NCI-H1436 treated with DMSO at 0.1 percent for 48 hours (cell line): ENCODE measurements at places on chromosomes 16 and 17.

GRCh38 chr17:4742629-4743028 lies 2.9 kb upstream of the CXCL16 start:
- DNase-seq, result no peak

DNA sequence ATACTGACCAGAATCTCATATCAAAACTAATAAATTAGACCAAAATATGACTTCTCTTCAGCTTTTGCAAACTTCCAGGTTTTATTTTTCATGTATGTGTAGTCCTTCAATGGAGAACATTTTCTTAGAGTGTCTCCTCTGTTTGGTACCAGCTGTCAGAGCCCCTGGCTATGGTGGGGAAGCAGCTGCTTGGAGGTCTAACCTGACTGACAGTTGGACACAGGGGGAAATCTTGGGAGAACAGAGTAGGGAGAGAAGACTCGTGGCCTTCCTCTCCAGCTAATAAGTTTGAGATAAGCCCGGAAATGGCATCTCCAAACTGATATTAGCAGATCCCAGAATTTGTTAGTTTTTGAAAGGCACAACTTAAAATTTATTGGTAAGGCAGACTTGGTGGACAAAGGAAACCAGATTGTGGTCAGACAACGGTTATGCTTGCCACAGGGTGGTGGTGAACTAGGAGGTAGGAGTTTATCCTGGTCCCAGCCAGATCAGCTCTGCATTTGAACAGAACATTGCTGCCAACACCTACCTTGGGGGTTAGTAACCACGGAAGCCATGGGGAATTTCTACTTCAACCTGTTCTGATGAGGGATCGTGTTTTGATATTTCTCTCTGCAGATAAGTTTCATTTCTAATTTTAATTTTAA lies 39.2 kb upstream of the IRX3 start:
- DNase-seq, result no peak

- DNase-seq, result no peak
Measured at GRCh38 chr17:58706351-58707140, 14.1 kb downstream of the RAD51C start.

DNA sequence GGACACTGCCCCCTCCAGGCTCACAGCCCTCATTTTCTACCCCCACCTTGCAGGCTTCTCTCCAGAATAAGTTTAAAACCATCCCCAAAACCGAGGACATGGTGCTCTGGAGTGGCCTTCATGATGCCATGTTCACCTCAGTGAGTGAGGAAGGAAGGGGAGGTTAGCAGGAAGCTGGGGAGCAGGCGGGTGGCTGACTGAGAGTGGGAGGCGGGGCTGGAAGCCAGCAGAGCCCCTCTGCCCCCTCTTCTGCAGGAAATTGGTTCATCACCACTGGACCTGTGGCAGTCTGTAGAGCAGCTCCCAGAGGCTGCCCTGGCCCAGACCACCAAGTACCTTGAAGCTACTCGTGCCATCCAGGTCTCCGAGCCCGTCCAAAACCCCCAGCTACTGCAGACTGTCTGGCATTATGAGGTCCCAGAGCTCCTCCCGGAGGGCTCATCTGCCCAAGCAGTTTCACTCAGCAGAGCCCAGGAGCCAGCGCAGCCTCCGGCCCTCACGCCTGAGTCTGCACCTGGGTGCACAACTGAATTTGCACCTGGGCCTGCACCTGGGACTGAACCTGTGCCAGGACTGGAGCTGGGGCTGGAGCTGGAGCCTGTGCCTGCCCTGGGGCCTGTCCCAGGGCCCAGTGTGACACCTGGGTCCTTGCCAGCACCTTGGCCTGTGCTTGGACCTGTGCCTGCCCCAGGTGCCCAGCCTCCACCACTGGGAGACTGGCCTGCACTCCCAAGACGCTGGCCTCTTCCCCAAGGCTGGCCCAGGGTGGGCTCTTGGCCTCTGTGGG lies 19.0 kb downstream of the C16orf96 start:
- DNase-seq, result no peak

- no peak for DNase-seq
Measured at GRCh38 chr17:4960279-4960922, 7.2 kb downstream of the SPAG7 start.

- no peak for DNase-seq
Measured at GRCh38 chr16:15950161-15950854, 892 bp downstream of the ABCC1 start.

DNA sequence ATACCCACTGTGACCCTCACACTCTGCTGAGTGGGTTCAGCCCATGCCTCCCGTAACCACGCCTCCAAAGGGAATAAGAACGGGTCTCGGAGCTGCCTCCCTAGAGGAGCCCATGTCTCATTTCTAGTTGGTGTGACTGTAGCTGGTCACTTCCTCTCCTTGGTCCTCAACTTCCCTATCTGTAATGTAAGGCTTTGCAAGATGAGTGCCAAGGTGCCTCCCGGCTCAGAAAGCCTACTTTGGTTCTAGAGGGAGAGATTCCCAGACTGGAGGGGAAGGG lies 20.8 kb downstream of the C16orf74 start:
- DNase-seq, result no peak

DNA sequence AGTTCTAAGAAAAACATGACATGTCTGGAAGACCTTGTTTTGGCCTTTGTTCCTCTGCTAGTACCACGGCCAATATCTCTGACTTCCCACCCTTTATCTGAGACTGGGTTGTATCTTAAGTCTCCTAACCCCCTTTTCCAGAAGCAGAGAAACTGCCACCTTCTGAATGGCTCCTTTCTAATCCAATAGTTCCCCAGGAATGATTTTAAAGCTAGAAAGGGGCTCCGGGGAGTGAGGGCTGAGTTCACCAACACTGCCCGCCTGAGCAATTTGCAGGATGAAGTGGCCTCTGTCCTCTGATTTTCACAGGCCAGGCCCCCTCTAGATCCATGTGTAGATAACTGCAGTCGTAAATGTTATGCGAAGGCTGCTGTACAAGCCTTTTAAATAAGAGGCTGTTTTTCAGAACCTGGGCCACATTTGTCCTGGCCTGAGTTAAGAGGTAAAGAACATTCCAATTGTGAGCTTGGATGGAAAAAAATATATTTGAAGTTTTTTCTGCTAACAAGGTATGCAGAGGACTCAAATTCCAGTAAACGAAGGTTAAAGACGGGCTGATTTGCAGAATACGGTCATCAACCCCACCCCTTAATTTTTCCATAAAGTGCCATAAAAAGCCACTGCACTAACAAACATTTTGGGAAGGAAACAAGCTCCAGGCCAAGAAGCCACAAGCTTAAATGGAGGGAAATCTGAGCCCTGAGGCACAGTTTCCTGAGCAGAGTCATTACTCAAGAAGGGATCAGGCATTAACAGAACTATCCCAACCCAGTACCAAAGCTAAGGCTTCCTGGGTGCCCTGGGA lies 117.0 kb upstream of the MAF start:
- no peak for DNase-seq

DNA sequence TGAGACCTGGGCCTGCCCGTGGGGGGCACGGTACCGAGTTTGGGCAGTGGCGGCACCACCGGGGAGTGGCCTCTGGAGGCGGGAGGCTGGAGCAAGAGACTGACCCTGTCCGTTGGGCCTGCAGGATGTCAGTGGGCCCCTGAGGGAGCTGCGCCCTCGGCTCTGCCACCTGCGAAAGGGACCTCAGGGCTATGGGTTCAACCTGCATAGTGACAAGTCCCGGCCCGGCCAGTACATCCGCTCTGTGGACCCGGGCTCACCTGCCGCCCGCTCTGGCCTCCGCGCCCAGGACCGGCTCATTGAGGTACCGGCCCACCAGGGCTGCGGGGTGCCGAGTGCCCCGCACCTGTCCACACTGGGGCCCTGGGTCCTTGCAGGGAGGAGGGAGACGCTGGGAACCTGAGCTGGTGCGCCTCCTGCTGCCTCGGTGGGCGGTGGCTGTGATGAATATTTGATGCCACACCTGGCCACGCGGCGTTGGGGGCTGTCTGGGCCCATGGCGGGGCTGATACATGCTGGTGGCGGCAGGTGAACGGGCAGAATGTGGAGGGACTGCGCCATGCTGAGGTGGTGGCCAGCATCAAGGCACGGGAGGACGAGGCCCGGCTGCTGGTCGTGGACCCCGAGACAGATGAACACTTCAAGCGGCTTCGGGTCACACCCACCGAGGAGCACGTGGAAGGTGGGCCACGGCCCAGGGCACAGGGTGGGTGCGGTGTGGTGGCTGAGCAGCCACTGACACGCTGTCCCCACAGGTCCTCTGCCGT lies 9.7 kb downstream of the NHERF2 start:
- no peak for DNase-seq

GRCh38 chr17:3727041-3727440 lies 3.3 kb downstream of the HASPIN start:
- no peak for DNase-seq

- DNase-seq, result no peak
Measured at GRCh38 chr16:85794696-85795095, 4.6 kb downstream of the EMC8 start.

- DNase-seq, result no peak
Measured at GRCh38 chr16:11016993-11017392, 72.6 kb downstream of the CLEC16A start.

GRCh38 chr16:23847948-23848347 lies 12.2 kb downstream of the PRKCB start:
- no peak for DNase-seq

DNA sequence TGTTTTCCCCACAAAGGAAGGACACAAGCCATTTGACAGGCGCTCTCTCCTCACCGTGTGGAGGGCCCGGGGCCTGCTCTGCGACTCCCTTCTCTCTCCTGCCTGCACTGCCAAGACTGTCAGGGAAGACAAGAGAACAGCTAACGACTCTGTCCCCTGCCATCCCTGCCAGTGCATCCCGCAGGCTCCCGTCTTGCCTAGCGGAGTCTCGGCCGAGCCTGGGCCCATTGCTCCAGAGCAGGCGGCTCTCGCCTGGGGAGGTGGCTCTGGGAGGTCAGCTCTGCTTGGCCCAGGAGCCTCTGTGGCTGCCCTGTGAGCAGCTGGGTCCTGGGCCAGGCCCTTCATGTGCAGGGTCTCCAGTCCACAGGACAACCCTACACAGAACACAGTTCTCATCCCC lies 53.0 kb downstream of the WNT3 start:
- no peak for DNase-seq

- DNase-seq, result no peak
Measured at GRCh38 chr17:49515196-49515770, 20.2 kb downstream of the NGFR start.

- DNase-seq, result no peak
Measured at GRCh38 chr16:27408602-27409031, 6.6 kb downstream of the IL21R start.

- no peak for DNase-seq
Measured at GRCh38 chr17:44061446-44061845, 5.0 kb downstream of the LSM12 start.

DNA sequence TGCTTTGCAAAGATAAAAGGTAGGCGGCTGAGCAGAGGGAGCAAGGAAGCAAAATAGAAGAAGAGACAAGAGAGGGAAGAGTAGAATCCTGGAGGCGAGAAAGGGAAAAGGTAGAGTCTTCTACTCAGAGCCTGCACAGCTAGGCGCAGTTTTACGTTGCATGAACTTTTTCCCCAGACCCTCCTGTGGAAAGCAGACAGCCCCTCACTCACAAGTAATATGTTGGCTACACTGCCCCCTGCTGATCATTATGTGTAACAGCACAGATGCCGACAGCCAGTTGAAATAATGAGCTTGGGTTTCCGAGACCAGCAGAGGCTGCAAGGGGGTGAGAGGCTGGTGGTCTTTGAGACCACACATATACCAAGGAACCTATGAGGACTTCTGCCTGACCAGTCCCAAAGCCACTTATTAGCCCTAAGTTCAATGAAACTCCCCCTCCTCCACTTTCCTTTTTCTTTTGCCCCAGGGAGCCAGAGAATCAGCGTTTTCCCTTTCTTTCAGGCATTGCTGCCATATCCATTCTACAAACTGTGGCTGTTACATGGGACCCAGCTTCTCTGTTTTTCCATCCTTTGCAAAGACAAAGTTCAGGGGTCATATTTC lies 22.5 kb upstream of the CMTR2 start:
- no peak for DNase-seq

DNA sequence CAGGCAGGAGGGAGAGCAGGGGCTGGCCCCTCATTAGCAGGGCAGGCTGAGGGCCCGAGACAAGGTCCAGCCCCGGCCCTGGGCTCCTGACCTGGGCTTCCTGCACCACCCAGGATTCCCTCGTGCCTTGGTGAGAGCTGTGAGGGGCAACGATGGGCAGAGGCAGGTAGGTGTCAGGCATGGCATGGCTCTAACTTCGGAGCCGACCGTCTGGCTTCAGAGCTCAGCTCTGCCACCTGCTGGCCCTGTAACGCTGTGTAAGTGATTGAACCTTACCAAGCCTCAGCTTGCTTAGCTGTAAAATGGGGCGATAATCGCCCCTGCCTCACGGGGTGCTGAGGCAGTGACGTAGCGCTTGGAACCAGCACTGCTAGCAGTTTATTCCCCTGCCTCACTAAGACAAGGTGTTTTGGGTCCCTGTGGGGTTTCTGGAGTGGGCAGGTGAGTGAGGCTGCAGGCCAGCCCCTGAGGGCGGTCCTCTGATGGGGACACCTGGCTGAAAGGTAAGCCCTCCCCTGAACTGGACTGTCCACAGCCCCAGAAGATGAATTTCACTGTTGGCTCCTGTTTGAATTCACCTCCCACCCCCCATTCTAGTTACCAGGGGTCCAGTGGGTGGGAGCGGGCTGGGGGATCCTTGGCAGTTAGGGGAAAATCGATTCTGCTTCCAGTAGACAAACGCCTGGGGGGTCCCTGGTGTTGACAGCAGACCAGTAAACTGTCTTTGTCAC lies 184.8 kb upstream of the GSE1 start:
- peak; percentile 30 for DNase-seq

- no peak for DNase-seq
Measured at GRCh38 chr17:33521784-33522183, 228.7 kb upstream of the ASIC2 start.

GRCh38 chr17:78249818-78250806 lies 18.7 kb downstream of the TMEM235 start:
- no peak for DNase-seq

DNA sequence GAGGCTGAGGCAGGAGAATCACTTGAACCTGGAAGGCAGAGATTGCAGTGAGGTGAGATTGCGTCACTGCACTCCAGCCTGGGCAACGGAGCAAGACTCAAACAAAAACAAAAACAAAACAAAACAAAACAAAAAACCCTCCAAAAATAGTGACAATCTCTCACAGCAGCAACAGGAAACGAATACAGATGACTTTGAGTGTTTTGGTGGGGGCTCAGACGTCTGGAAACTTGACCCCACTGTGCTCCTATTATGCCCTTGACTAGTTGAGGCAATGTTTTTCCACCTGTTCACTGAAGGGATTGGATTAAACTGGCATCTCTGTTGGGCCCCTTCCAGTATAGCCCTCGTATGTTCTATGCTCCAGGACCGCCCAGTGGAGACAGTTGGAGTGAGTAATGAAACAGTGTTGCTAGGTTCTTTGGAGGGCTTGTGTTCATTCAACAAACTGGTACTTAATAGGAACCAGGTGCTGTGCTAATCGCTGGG lies 167.0 kb downstream of the UTP18 start:
- DNase-seq, result no peak

DNA sequence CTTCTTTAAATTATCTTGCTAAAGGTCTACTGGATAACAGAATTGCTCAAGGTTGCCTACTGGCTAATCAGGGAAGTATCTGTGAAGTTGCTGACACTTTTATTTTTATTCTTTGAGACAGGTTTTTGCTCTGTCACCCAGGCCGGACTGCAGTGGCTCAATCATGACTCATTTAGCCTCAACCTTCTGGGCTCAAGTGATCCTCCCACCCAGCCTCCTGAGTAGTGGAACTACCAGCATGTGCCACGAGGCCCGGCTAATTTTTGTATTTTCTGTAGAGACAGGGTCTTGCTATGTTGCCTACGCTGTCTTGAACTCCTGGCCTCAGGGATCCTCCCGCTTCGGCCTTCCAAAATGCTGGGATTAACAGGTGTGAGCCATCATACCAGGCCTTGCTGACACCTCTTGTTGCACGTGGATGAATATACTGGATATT lies 43.1 kb downstream of the GLG1 start:
- DNase-seq, result no peak

GRCh38 chr16:30187971-30188561 lies 4.7 kb downstream of the CORO1A start:
- no peak for DNase-seq
